ENCODE measurements at places on chromosomes 7 and 10. TPM values are rescaled to one million over a fixed set of nuclear protein-coding genes. Genes with fewer than 3 reads are reported as not detected.

- peak; percentile 84 for ATAC-seq
Observed at GRCh38 chr7:7761974-7762779, 43.8 kb upstream of the RPA3 start.

- no peak for ATAC-seq
Observed at GRCh38 chr7:45720989-45721388, 146.8 kb downstream of the ADCY1 start.

GRCh38 chr10:121152935-121153334 lies 301.8 kb downstream of the WDR11 start:
- no peak for ATAC-seq

DNA sequence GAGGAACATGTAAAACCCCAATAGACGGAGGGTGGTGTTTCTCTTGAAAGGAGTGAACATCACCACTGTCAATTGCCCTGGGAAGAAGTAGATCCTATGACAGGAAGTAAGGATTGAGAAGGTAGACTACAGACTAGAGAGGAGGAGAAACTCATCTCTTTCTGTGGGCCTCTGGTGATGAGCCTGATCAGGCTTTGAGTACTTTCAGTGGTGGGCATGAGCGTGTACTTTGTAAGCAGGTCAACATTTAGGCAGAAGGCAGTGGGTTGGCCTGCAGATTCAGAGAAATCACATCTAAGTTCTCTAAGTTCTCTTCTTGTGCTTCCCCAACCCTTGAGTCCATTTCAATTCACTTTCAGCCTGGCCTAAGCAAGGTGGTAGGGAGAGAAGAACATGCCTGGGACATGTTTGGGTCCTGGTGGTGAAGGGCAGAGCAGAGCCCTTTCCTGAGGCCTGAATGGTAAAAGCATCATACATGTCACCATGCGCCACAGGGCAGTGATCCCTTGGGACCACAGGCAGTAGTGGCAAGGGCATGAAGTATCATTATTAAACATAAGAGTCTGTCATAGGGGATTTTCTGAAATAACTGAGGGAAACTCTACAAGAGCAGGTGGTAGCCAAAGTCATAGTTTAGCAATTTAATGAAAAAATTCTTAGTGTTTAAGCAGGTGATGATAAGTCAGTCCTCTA lies 56.4 kb upstream of the ANKRD1 start:
- no peak for ATAC-seq

The TMEM236 gene
- total RNA-seq: 0.16 TPM

GRCh38 chr10:14456870-14457266 lies 126.1 kb upstream of the FRMD4A start:
- no peak for ATAC-seq

DNA sequence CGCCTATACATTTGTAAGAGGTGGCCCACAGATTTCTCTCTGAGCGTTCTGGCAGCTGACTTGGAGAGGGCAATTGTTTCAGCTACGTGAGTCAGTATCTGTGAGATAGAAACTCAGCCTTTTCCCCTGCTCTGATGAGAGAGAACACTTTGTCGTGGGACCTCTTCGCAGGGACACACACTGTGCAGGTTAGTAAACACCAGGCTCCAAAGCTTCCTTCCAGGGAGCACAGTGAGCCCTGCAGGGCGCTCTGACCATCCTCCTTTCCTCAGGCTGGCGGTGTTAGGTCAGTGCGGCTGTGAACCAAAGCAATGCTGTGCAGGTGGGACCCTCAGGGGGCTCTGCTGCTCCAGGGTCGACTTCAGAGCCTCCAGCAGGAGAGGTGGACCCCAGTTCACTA lies 152.2 kb upstream of the TCF7L2 start:
- ATAC-seq: no peak

DNA sequence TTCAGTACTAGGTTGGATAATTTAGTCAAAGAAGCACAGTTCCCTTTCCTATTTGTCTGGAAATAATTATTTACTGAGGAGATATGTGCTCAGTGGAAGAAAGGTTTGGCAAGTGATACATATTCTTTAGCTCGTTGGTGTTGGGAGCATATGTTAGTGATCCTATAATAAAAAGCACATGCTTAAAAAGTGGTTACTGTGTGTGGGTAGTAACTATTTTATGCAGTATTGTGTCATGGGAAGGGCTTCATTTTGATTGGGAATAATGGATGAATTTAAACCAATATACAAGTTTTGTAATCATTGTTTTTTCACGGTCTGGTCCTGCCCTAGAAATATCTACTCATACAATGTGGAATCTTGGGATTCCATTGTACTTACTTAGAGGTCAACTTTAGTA lies 188.7 kb upstream of the PPP1R3A start:
- ATAC-seq: no peak

DNA sequence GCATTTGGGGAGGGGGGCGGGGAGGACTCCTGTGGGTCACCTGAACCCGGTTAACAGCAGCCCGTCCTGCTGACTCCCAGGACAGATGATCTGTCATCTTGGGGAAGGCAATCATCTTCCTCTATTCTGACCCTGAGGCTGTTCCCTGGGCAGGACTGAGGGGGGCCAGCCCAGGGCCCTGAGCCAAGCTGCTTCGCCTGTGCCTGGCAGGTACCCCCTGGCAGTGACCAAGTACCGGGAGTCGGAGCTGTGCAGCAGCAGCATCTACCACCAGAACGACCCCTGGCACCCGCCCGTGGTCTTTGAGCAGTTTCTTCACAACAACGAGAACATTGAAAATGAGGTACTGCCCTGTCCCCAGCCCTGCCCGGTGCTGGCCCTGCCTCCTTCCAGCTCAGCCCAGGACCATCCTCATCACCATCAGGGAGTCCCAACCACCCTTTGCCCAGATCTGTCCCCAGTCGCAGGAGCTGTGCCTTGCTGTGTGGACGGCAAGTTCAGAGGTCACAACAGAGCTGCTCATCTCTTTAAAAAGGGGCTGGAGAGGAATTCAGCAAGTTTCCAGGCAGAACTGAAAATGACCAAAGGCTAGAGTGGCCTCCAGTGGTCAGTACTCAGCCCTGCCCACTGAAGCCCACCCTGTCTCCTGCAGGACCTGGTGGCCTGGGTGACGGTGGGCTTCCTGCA lies 8.1 kb downstream of the AOC1 start:
- no peak for ATAC-seq

The C7orf57 gene
- total RNA-seq: 1.00 TPM

- ATAC-seq: no peak
Observed at GRCh38 chr10:25944771-25945170, 10.7 kb downstream of the MYO3A start.

DNA sequence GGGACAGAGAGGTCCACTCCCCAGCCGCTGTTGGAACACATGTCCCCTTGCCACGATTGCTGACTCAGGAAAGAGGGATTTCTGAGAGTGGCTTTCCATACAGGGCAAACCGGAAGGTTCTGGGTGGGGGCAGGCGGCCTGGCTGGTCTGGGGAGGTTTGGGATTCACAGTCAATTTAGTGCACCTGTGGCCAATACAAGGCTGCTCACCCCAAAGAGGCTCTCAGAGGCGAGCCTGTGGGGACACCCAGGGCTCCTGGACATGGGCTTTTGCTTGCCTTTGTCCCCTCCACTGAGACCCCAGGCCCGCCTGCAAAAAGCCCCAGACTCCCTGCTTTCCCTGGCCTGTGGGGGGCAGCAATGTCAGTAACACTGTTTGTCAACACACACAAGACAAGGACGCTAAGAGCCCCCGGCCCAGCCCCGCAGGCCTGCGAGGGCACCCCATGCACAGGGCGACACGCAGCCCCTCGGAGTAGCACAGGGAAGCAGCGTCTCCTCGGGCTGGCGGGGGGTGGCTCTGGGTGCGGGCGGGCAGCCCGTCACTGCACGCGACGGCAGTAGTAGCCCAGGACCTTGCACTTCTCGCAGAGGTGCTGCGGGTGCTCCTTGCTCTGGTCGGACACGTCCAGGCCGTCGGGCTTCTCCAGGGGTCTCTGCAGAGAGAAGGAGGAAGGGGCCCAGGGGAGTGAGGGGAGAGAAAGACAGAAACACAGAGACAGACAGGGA lies 38.7 kb downstream of the PPIF start:
- ATAC-seq: no peak

- no peak for ATAC-seq
Observed at GRCh38 chr7:44880317-44881018, 4.9 kb downstream of the PURB start.

DNA sequence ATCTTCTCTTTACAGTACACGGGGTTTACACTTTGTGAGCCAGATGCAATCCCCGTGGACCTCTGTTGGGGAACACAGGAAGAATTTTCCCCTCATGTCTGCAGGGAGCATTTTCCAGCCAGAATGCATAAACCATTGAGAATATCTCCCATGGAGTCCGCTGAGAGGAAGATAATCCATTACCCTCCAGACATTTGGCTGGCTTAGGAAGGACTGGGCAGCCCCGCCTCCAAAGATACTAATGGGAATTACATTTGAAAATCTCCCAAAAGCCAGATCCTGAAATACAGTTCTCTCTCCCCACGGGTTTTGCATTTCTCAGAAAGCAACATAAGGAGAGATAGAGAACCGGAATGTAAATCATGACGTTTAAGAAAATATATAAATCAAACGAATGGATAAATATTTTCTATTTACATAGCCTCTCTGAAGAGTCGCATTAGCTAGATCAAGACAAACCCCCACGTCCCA lies 53.5 kb downstream of the TRIL start:
- no peak for ATAC-seq

The NXPH1 gene
- total RNA-seq: not detected

DNA sequence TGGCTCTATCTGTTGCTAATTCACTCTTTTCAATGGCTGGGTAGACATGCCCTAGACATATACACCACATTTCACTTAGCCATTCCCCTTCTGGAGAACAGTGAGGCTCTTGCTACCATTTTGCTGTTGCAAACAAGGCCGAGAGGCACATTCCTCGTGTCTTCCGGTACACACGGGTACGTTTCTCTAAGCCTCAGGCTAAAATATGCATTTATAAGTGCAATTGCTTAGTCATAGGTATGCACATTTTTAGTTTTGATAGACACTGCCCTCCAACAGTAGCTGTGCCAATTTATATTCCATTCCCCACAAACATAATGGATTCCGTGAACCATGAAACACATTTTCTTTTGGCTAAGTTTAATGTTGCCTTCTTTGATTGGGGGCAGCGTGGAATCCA lies 13.2 kb downstream of the CHAT start:
- no peak for ATAC-seq

- no peak for ATAC-seq
Observed at GRCh38 chr7:12389089-12389700, 14.5 kb downstream of the VWDE start.

GRCh38 chr10:11533328-11533781 lies 78.1 kb downstream of the USP6NL start:
- no peak for ATAC-seq

The CYP3A4 gene
- total RNA-seq: 0.24 TPM

DNA sequence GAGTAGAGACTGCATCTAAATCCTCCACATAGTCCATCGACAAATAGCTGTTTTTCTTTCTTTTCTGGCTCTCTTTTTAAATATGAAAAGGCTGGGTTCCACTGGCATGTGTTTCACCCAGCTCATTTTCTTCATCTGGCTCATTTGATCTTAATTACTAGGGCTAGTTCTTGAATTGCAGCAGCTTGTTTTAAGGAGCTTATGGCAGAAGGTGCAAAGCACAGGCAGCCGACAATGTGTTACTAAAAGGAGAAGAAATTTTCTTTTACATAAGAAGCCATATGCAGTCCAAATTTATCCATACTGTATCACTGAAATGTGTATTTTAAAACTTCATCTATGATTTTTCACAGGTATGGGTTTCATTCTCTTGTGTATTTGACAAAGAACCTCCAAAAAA lies 205.6 kb upstream of the PTER start:
- ATAC-seq: no peak

DNA sequence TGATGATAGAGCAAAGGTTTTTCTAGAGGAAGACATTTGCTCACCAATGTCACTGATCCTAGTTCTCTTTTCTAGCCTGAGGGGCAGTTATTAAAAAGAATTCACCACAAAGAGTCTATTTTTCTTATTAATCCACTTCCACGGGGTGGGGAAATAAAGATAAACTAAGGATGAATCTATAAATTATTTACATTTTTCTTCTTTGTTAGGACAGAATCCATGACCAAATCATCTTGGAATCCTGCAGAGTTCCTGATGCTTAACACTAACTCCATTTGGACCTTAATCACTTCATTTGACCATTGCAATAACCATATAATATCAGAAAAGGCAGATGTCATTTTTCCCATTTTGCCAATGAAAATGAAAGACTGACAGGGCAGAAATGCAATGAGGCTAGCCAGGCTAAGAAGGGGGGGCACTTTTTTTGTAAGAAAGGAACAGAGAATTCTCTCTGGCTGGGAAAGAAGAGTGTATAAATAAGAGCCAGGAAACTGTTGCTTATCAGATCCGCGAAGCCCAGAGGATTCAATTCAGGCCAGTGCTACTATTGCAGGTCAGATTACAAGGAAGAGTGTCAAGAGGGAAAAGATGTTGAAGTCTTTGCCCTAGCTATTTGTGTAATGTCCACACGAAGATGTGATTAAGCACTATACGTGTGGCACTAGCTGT lies 433.2 kb downstream of the TNS3 start:
- no peak for ATAC-seq

- ATAC-seq: peak; percentile 82
Observed at GRCh38 chr7:24786941-24787340, 29.7 kb upstream of the GSDME start.

DNA sequence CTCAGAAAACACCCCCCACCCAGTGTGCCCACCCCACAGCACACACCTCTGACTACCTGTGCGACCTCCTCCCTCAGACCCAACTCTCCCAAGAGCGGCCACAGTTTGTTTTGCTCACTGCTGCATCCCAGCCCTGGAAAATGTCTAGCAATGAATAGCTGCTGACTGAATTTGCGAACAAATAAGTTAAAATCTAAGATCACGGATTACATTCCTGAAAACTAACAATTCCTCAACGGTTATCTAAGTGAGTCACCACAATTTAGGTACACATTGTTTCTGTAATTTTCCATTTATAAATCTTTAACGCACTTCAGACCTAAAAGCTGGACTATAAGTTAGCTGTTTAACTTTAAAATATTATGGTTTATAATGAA lies 235.2 kb downstream of the ZMYND11 start:
- no peak for ATAC-seq

GRCh38 chr10:17984056-17984455 lies 32.3 kb downstream of the SLC39A12 start:
- ATAC-seq: no peak

DNA sequence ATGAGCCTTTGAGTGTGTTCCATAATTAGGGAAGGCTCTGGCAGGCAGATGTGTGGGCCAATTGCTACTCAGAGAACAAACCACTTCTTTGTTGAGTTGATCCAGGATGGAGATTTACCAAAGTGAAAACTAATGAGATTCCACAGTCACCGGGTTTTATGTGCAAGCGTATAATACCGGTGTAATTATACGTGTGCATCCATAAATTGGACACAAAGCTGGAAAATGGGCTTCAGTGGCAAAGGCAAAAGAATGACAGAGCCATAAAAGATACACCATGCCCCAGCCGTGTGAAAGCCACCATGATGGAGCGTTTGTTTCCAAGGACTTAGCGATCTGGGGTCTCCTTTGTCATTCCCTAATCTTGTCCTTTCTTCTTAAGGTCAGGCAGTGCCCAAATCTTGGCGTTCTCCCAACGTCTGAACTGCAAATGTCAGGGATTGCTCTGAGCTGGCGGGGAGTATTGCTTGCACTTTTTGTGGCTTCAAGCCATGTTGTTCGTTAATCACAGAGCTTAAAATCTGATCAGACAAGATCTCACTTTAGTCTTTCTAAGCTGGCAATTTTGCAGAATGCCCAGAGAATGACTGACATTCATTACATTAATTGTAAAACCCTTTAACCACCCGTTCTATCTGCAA lies 70.1 kb downstream of the NPTX2 start:
- ATAC-seq: no peak

The NOC3L gene
- total RNA-seq: 11.8 TPM

The KLF14 gene
- total RNA-seq: not detected
